ENCODE measurements at places on chromosomes 2 and 18. TPM values are rescaled to one million over a fixed set of nuclear protein-coding genes. Genes with fewer than 3 reads are reported as not detected.

UGT1A9 gene
- total RNA-seq, result not detected

PDE1A gene
- total RNA-seq, result not detected

- DNase-seq, result no peak
- no peak overlapping the region for H3K4me3 ChIP-seq
- H3K27me3 ChIP-seq, result no peaks in the 10 kb centered on the region
- H3K4me1 ChIP-seq, result peaks cover 45% of the 10 kb centered on the region
- peak overlapping the region; percentile 73 for H3K27ac ChIP-seq
- no peaks in the 10 kb centered on the region for H3K36me3 ChIP-seq
These were observed 8.1 kb downstream of the ASB3 start for GRCh38 chr2:53778536-53779162.

DNA sequence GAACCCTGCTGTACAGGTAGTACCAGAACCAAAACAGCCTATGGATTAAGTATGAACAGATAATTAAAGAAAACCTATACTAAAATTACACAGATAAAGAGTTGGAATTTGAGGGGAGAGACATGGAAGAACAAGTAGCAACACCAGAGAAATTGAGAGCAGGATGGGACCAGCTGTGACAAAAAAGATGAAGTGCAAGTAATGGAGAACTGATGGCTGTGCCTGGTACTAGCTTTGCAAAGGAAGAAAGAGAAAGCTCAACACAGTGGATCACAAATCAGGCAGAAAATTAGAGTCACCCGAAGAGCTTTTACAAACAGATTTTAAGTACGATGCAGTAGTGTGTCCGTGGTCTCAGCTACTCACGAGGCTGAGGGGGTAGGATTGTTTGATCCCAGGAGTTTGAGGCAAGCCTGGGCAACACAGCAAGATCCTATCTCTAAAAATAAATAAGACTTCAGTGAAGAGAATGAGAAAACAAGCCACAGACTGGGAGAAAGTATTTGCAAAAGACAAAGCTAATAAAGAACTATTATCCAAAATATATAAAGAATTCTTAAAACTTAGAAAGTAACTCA, 46.5 kb downstream of the CUL3 start:
- H3K36me3 ChIP-seq, result peaks cover 63% of the 10 kb centered on the region
- peaks cover 62% of the 10 kb centered on the region for H3K4me1 ChIP-seq
- DNase-seq, result no peak
- H3K4me3 ChIP-seq, result no peak overlapping the region
- no peak overlapping the region for H3K27ac ChIP-seq

GRCh38 chr18:56248610-56249235, 389.7 kb downstream of the TXNL1 start:
- DNase-seq, result no peak
- H3K27me3 ChIP-seq, result peaks cover 2% of the 10 kb centered on the region
- H3K36me3 ChIP-seq, result no peaks in the 10 kb centered on the region
- no peak overlapping the region for H3K27ac ChIP-seq

- H3K27me3 ChIP-seq, result peaks cover 39% of the 10 kb centered on the region
- H3K4me3 ChIP-seq, result no peak overlapping the region
- H3K36me3 ChIP-seq, result no peaks in the 10 kb centered on the region
- no peak overlapping the region for H3K27ac ChIP-seq
- no peak for DNase-seq
- H3K4me1 ChIP-seq, result no peaks in the 10 kb centered on the region
These were observed 103.3 kb upstream of the OSR1 start for GRCh38 chr2:19461504-19462255.

- H3K36me3 ChIP-seq, result no peaks in the 10 kb centered on the region
- DNase-seq, result no peak
- no peaks in the 10 kb centered on the region for H3K27me3 ChIP-seq
- H3K27ac ChIP-seq, result peak overlapping the region; percentile 20
These were observed 62.5 kb downstream of the CERS6 start for GRCh38 chr2:168518555-168519066.
